ENCODE measurements at places on chromosomes 16 and 17. TPM values are rescaled to one million over a fixed set of nuclear protein-coding genes. Genes with fewer than 3 reads are reported as not detected.

The MGAT5B gene
- total RNA-seq, result 1.5 TPM

The SRCIN1 gene
- 5.7 TPM for total RNA-seq

The CA7 gene
- 0.12 TPM for total RNA-seq

The RNF43 gene
- 14.8 TPM for total RNA-seq

The MYADML2 gene
- total RNA-seq, result 8.3 TPM

The CMTM1 gene
- 4.3 TPM for total RNA-seq

The CHST6 gene
- total RNA-seq, result 1.1 TPM

The TBC1D3K gene
- total RNA-seq, result not detected

The PCGF2 gene
- 19.3 TPM for total RNA-seq

The MARCHF10 gene
- total RNA-seq, result 0.41 TPM

The PLLP gene
- 14.1 TPM for total RNA-seq

The KRTAP4-1 gene
- total RNA-seq, result not detected

All from metanephros (tissue), 2 donors.